Germinal center (tissue), 1 donor: ENCODE measurements at places on chromosomes 12 and 14.
A peak's percentile ranks its signal among the peaks of the same experiment; 100 is the strongest.

DNA sequence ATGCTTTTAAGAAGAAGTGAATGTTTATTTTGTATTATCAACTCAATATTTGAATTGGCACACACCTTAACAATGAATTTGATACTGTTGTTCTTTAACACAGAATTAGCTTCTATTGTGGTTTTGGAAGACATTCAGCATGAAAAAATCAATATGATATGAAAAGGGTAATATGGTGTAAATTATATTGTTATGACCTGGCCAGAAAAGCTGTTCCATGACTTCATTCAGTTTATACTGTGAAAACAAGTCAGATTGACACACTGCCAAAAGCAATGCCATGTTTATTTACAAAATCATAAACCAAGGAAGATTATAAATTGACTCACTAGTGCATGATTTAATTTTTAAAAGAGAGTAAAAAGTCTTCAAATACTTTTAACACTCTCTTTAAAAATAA is 851.4 kb upstream of the SEL1L start:
- DNase-seq = no peak

- no peak for DNase-seq
Measured at GRCh38 chr14:67622675-67623074, 3.0 kb downstream of the ARG2 start.

DNA sequence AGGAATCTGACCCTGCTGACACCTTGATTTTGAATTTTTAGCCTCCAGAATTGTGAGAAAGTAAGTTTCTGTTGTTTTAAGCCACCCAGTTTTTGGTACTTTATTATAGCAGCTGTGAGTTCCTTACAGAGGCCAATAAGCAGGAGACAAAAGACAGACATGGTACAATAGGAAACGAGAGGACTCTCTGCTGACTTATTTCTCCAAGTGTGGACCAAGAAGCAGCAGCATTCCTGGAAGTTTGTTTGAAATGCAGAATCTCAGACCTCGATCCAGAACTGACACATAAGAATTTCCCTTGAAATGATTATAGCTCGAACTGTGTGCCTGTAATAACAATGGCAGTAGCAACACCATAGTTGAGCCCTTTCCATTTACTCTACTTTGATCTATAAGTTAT is 31.9 kb upstream of the LUM start:
- DNase-seq = no peak

- DNase-seq = no peak
Measured at GRCh38 chr12:67091204-67091603, 178.0 kb upstream of the CAND1 start.

DNA sequence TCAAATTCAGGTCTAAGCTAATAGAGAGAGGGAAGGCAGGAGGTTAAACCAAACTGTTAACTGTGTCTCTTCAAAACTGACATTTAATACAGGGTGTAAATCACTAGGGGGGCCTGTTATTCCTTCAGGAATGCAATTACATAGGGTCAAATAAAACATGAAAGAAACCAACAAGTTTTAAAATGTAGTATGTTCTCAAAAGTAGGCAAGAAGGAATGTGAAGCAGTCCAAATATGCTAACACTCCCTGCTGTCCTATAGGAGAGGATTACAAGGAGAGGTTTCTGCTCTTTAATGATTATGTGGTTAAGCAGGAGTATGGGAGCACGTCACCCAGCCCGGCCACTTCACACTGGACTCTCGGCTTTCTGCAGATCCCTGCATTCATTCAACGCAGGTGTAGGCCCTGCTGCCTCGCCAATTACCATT is 42.5 kb upstream of the BMP4 start:
- DNase-seq = no peak

GRCh38 chr14:101236496-101237251 is 324.6 kb upstream of the DIO3 start:
- DNase-seq = no peak

DNA sequence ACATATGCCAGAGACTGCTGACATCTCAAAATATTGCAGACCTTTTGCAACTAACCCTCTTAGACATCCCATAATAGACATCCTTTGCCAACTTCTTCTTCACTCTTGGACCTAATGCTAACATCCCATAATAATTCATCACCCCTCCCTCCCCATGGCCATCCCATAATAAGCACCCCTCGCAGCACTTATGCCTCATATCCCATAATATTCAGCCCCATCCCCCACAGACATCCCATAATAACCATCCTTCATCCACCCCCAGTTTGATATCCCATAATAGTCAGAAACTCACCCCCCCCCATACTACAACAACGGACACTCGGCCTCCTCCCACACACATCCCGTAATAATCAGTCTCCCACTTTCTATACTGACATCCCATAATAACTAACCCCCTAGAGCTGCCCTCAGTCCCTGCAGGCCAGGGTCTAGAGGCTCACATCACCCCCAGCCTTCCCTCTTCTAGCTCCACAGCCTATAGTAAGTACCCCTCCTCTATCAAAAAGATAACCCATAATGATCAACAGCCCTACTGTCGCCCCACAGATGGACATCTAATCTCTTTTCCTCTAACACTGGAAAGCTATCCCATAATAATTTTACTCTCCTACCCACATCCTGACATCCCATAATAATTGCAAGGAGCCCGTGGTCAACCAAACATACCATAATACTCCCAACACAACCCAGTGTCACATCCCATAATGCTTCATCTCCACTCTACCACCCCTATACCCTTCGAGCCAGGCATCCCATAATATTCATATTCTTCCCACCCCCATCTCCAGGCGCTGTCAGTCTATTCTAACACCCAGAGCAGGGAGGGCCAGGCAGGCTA is 792 bp upstream of the CHD4 start:
- DNase-seq = peak; percentile 59

- no peak for DNase-seq
Measured at GRCh38 chr14:34009956-34010355, 59.1 kb upstream of the EGLN3 start.

DNA sequence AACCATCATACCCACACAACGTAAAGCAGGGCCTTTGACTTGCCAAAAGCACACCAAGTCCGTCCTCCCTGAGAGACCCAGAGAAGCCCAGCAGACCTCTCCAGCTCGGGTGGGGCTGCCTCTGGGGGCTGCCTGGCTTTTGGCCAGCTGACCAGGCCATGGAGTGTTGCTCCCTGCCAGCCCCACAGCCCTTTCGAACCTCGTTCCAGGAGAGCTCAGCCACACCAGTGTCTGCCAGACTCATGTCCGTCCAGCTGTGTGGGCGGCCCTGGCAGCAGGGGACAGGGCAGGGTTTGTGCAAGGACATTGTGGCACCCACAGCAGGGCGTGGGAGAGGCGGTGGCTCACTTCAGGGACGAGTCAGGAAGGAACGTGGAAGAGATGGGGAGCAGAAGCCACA is 22.6 kb upstream of the IRF2BPL start:
- no peak for DNase-seq

GRCh38 chr12:9721394-9722092 is 11.4 kb downstream of the CLECL1 start:
- DNase-seq = peak; percentile 39

DNA sequence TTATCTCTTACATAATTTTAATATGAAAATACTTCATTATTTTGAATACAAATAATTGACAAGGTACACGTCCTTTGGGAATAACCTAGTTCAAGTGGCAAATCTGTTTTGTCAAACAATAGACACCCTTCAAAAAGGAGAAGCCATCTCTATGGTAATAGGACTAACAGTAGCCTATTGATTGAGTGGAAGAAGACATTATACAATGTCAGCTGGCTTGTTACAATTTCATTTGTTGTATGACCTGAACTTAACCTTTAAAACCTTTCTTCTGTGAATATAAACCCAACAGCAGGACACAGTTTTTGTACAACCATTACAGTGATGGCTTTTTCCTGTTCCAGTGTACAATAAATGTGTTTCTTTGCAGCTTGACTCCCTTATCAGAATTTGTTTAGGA is 8.1 kb downstream of the TMEM260 start:
- DNase-seq = no peak

DNA sequence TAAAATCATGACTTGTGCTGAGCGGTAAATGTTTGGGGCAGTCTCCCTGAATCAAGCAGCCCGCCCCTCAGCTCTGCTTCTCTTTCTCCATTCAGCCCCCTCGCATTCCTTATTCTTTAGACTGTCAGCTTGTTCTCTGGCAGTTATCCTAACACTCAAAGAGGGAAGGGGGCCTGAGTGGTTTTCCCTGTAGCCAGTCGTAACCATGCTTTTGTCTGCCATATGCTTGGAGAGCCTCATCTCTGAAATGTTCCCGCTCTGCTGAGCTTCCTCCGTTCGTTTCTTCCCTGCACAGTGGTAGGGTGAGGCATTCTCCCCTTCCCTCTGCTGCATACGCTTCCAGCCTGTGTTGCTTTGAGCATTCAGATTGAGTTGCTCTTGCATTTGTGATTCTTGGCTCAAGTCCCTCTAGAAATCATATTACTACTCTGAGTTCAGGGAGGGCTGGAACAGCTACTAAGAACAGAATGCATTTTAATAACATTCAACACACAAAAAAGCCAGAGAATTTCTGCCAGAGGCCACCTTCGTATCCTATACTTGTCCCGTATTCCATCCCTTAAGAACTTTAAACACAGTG is 119.7 kb downstream of the FBXL14 start:
- DNase-seq = no peak

DNA sequence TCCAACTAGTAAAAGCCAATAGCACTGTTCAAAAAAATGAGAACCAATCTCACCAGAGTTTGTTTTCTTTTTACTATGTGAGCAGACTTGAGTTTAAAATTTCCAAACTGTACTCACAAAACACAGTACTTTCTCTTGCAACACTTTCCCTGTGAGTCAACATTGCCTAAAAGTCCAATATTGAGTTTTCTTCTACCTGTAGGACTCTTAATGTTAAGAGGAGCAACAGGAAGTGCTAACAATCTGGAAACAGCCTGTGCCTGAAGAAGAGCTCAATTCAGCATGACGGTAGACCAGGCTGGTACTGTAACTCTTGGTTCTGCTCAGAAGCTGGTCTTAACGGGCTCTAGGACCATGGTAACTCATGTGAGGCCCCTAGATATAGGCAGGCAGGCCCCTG is 144.3 kb downstream of the MED13L start:
- no peak for DNase-seq

DNA sequence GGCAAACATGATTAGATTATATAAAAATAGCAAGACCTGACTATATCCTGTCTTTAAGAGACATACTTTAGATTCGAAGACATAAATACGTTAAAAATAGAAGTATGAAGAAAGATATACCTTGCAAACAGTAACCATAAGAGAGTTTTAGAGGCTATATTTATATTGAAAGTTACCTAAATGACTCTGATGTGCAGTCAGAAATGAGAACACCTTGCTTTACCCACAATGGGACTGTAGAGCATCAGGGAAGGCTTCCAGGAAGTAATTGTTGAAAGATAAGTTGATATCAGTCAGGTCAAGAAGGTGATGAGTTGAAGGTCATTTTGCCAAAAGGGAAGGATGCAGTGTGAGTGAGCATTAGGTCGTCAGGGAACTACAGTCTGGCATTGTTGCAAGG is 110.2 kb downstream of the NEDD1 start:
- DNase-seq = no peak

- no peak for DNase-seq
Measured at GRCh38 chr12:77640356-77640755, 190.3 kb upstream of the NAV3 start.

GRCh38 chr14:24436355-24437019 is 6.1 kb downstream of the SDR39U1 start:
- peak; percentile 75 for DNase-seq
